Activated CD4-positive, alpha-beta T cell treated with anti-CD3 and anti-CD28 coated beads, Interleukin-2, amount 10 ng/mL, durations not matched to agents 7 days and 5 days (primary cell): ENCODE measurements at places on chromosomes 13 and 19.

DNA sequence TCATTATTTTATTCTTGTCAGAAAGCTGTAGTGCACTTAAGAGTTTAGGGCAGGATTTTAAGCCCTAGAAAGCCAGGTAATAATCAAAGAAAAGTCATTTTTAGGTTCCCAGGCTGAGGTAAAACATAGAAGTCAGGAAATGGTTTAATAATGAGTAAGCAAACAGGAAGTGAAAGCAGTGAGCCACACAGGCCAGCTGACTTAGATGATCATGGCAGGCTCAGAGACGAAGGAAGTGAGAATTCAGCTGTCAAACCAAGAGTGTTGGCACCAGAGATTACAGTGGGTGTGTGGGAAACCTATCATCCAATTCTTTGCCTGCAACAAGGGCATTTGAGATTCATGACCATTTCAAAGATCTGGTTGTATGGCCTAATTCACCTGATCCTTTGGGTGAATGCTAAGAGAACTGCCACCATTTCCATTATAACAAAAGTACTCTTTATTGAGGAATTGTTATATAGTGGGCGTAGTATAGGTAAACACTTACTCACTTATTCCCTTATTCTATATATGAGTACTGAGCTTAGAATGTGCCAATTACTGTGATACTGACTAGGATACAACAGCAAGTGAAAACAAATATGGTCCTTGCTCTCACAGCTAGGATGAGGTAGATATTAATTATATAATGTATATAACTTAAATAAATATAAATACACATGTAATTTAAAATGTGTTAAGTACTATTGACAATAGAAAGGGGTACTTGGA lies 103.7 kb upstream of the EDNRB start:
- DNase-seq, result peak; percentile 64

- DNase-seq, result no peak
These were observed 510.5 kb upstream of the ATXN8OS start for GRCh38 chr13:69597088-69597487.

GRCh38 chr13:99614465-99614885 lies 113.2 kb downstream of the TM9SF2 start:
- peak; percentile 29 for DNase-seq

DNA sequence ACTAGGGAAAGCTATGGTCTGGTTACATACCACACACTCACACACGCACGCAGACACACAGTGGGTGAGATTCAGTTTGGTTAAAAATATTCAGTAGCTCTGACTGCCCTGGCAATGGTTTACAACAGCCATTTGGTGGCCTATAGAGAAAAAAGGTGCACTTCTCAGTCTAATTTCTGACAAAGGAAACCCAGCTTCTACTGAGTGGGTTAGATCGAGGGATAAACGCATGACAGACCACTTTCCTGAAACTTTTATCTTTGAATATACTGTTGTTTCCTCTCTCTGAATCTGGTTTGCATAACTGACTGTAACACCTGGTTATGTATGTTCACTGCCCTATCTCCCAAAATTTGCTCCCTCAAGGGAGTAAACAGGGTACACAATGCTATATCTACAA lies 2.5 kb downstream of the LIG4 start:
- no peak for DNase-seq

GRCh38 chr13:33403807-33404362 lies 118.3 kb upstream of the STARD13 start:
- DNase-seq, result no peak

- DNase-seq, result no peak
These were observed 373.2 kb downstream of the KCNRG start for GRCh38 chr13:50388481-50388880.

GRCh38 chr13:53953183-53953582 lies 924.6 kb downstream of the OLFM4 start:
- DNase-seq, result no peak
